ENCODE measurements at places on chromosomes 2 and 18.
A peak's percentile ranks its signal among the peaks of the same experiment; 100 is the strongest.

- no peak for DNase-seq
Measured at GRCh38 chr18:76264876-76265250, 230.2 kb downstream of the ZNF516 start.

GRCh38 chr2:71548646-71549425, 95.5 kb downstream of the DYSF start:
- peak; percentile 50 for DNase-seq

GRCh38 chr2:8957628-8958027, 45.9 kb downstream of the MBOAT2 start:
- no peak for DNase-seq

DNA sequence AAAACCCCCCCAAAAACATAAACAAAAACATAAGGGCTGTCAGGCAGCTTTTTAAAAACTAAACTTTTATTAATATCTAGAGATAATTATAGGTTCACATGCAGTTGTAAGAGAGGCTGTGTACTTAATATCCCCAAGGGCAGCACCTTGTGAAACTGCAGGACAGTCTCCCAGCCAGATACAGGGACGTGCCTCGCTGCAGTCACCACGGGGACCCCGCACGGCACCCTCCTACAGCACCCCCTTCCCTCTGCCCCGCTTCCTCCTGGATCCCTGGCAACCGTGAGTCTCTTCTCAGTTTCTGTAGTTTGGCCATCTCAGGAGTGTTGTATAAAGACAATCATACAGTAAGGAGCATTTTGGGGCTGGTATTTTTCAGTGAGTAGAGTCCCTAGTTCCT, 6.8 kb upstream of the COLEC11 start:
- no peak for DNase-seq

GRCh38 chr2:171531836-171532450, 9.7 kb downstream of the CYBRD1 start:
- no peak for DNase-seq

GRCh38 chr2:84290537-84290936, 168.5 kb downstream of the SUCLG1 start:
- DNase-seq = no peak
